ACHN (cell line): ENCODE measurements at places on chromosomes 2 and 18.
A peak's percentile ranks its signal among the peaks of the same experiment; 100 is the strongest.

DNA sequence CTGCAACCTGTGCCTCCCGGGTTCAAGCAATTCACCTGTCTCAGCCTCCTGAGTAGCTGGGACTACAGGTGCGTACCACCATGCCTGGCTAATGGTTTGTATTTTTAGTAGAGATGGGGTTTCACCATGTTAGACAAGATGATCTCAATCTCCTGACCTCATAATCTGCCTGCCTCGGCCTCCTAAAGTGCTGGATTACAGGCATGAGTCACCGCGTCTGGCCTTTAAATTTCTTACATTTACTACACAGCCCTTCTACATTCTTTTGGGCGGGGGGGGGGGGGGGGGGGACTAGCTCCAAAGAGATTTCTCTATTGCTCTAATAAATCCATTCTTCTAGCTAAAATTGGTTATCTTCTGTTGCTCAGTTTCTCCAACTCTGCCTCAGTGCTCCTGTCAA is 964.9 kb upstream of the ACVR2A start:
- DNase-seq: no peak

DNA sequence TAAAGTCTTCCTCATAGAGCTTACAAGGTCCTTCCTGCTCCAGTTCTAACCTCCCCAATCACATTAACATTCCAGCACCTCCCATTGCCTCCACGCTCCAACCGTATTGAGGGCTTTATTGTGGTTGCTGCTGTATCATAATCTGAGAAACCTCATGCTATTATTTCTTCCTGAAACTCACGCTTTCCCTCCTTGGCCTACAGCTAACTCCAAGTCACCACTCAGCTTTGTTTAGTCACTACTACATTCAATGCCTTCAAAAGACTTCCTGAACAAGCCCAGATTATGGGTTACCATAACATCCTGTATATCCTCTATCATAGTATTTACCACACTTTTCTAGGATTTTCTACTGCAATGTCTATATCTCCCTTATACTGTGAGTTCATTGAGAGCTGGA is 230.4 kb downstream of the IKZF2 start:
- no peak for DNase-seq

DNA sequence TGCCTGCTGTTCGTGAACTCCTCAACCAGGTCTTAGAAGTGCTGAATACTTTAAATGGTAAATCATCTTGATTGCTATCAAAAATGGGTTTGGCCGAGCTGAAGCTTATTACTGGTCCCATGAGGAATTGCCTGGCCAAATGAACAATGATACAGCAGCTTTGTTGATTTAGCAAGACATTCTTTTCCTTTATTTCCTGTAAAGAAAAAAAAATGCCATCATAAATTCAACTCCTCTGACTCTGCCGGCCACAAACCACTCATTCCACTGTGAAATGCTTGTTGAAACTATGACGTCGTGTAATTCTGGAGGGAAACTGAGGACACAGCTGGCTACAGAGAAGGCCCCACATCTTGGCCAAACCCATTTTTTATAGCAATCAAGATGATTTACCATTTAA is 74.2 kb upstream of the ID2 start:
- DNase-seq: no peak

GRCh38 chr2:152823905-152824304 is 105.5 kb downstream of the ARL6IP6 start:
- DNase-seq: no peak

DNA sequence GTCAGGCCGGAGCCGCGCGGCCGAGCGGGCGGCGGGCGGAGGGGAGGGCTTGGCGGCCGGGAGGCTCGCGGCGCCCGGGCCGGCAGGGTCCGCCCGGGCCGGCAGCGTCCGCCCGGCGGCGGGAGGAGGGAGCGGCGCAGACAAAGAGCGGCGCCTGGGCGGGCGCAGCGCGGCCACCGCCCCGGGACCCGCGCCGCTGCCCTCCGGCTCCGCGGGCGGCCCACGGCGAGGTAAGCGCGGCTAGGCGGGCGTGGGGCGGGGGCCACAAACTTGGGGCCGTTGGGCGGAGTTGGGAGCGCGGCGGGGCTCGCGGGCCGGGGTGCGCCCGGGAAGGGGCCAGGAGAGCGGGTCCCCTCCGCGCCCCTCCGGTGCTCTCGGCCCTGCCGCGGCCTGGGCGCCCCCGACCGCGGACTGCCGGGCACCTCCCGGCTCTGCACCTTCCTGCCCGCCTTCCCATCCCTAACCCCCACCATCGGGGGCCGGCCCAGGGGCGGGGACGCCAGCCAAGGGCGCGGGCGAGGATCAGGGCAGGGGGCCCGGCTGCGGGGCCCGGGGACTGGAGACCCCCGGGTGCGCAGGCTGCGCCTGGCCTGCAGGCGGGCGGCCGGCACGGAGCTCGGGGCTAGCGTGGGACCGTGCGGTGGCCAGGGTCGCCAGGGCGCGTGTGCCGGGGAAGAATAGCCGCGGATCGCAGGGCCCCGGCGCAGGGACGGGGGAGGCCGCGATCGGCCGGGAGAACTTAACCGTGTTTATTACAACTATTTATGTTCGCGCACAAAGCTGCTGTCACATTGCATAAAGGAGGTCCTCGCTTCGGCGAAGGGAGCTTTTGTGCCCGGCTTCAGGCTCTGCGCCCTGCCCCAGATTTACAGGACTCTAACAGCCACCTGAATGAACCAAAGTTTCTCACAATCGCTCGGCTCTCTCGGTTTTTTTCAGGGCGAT is at the start of gene NCK2:
TSS of gene NCK2 (plus strand) at position 4 of the 945 bp plus-strand sequence. CDS start 110,152 bp downstream, outside the sequence.
- peak; percentile 27 for DNase-seq

DNA sequence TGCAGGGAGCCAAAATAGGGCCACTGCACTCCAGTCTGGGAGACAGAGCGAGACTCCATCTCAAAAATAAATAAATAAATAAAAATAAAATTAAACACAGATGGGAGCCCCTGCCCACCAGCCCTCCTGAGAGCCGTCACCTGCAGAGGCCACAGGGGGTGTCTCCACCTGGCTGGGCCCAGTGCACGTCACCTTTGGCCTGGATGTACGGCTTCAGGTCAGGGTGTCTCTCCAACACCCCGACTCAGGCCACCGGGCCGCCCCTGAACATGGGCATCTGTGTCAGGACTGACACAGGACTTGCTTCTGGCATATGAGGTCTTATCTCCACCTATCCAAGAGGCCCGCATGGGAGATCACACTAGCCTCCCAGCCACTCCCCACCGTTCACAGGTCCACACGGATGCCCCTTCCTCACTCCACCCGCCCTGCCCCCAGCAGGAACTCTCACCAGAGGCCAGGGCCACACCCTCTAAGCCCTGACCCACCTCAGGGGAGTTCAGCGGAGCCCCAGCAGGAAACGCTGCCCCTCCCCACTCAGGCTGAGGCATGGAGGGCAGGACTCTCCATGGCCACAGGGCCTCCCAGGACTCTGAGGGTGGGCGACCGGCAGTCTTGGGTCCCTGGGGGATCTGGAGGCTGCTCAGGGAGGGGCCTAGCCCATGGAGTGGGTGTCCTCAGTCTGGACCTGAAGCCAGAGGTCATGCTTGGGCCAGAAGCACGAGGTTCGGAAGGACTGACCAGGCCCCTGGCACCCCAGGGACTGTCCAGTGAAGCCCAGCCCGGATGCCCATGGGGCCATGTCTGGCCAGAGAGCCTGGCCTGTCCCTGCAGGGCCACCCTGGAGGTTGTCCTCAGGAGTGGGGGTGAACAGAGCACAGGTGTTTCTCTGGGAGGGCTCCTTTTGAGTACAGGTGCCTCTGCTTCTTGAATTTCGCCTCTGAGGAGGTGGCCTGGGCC is 1.6 kb upstream of the CROCC2 start:
- DNase-seq: no peak

- DNase-seq: no peak
Observed at GRCh38 chr2:40027968-40028367, 248.9 kb upstream of the THUMPD2 start.

DNA sequence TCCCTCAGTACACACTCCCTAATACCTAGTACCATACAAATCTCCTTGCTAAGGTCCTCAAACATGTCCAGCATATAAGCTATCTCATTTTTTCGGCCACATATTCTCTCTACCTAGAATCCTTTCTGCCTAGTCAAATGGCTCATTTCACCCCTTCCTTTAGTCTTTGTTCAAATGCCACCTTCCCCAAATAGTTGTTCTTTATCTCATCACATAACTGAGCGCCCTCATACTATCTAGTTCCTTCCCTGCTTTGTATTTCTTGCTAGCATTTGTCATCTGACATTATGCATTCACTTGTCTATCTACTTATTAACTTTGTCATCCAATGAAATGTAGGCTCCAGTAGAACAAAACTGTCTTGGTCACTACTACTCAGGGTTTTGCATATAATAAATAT is 35.5 kb downstream of the RPRD1A start:
- no peak for DNase-seq

DNA sequence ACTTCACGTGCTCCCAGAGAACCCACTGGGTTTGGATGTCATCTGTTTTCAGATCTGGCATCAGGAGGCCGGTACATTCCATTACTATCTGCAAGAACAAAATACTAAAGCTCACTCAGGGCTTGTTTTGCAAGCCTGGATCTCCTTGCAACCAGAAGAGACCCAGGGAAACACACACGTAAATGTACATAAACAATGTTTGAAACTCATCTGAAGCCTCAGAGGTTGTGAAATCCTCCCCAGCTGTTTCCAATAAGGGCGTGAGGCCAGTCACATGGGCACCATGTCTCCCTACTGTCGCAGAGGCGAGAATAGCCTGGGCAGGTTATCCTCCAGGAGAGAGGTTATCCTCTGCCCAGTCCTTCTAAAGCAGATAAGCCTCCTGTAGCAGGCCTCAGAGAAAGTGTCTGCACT is 186.9 kb downstream of the GFPT1 start:
- DNase-seq: no peak
